ENCODE measurements at places on chromosomes 7 and 10.
A peak's percentile ranks its signal among the peaks of the same experiment; 100 is the strongest.

- DNase-seq: peak; percentile 87
These were observed 34.9 kb downstream of the CALML3 start for GRCh38 chr10:5559642-5560141.

GRCh38 chr7:12747687-12748306 is 60.4 kb downstream of the ARL4A start:
- DNase-seq: no peak

GRCh38 chr10:84358743-84359142 is 30.4 kb downstream of the CCSER2 start:
- no peak for DNase-seq

DNA sequence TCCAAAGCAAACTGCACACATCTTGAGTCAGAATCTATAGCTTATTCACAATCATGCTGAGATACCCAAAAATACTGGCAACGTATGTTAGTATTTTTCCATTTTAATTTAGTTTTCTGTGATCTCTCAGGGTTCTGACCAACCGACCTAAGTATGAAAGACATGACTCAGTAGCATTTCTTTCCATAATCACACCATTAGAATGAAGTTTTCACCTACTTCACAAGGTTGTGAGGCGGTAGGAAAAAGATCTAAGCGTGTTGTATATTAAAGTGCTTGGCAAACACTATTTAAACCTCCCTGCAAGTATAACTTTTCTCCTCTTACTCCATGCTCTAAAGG is 49.1 kb downstream of the PLCE1 start:
- DNase-seq: no peak

GRCh38 chr7:149281508-149282330 is 19.7 kb downstream of the ZNF783 start:
- DNase-seq: no peak

- DNase-seq: no peak
These were observed 23.2 kb downstream of the ELMO1 start for GRCh38 chr7:37425498-37425897.

- no peak for DNase-seq
These were observed 13.7 kb downstream of the MYL10 start for GRCh38 chr7:101615446-101615845.

DNA sequence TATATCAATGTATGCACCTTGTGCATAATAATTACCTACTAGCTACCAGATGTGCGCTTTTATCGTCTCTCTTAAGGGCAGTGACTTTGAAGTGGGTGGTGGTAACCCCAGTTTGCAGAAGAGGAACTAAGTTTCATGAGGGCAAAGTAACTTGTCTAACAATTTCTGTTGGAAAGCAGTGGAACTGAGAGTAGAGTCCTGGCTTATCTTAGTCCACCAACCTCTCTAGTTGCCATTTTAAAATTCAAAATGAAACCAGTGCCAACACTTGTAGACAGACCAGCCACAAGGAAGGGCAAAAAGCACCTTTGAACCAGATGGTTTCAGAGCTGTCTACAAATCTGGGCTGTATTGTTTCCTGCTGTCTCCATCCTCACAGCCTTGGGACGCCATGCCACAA is 32.0 kb upstream of the RBM20 start:
- DNase-seq: no peak

DNA sequence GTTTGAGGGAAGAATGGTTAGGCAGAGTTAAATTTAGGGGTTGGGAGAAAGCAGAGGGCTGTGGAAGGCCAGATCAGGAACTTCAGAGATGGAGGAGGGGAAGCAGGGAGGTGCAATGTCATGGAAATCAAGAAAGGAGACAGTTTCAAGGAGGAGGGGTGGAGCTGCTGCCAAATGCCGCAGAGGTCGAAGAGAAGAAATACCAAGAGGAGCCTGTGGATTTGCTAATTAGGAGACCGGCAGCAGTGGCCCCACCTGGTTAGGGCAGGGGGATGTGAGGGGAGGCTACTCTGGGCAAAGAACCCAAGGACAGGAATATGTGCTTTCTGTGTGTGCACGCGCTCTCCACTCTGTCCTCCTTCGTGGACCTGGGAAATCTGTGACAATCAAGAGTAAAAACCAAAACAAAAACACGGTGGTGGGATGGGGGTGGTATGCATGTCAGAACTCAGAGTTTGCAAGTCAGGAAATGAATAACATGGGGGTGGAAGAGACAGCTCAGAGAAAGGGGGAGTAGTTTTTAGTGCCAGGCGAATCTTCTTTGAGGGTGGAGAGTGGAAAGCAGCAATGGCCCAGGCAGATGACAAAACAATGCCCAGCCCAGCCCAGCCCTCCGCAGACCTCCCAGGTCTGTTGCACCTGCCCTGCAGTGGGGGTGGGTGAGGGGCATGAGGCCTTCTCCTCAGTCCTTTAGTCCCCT is 102.9 kb upstream of the PAX2 start:
- no peak for DNase-seq
